Osteoblast (primary cell): ENCODE measurements at places on chromosomes 11 and 22. TPM values are rescaled to one million over a fixed set of nuclear protein-coding genes. Genes with fewer than 3 reads are reported as not detected.

DNA sequence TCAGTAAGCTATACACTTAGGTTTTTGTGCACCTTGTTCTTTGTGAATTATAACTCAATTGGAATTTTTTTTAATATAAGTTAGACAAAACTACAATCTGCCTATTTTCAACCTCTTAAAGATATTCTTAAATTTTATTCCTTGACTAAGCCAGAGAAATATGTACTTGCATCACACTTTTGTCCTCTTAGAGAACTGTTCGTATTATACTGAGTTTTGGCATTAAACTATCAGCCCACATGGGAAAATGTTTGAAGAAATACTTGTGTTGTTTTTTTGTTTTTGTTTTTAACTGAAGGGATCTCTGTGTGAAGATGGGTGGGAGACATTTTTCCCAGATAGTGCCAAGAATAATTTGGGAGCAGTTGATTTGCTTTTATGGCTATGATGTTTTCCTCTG lies 25.3 kb downstream of the CEP295 start:
- peak; percentile 60 for DNase-seq

- no peak for DNase-seq
Measured at GRCh38 chr11:29231991-29232390, 784.8 kb downstream of the KCNA4 start.

DNA sequence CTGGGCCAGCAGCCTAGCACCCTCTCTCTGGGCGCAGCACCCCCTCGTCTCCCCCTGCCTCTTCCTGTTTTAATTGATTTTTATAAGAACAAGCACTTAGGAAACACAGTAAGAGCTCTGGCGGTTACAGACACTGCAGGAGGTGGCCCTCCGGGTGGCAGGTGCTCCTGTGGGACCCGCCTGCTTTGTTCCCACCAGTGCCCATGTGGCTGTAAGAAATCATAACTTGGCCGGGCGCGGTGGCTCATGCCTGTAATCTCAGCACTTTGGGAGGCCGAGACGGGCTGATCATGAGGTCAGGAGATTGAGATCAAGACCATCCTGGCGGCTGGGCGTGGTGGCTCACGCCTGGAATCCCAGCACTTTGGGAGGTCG lies 18.4 kb downstream of the TSPAN4 start:
- DNase-seq: no peak

- peak; percentile 19 for DNase-seq
Measured at GRCh38 chr11:68191661-68192579, 21.2 kb downstream of the KMT5B start.

DNA sequence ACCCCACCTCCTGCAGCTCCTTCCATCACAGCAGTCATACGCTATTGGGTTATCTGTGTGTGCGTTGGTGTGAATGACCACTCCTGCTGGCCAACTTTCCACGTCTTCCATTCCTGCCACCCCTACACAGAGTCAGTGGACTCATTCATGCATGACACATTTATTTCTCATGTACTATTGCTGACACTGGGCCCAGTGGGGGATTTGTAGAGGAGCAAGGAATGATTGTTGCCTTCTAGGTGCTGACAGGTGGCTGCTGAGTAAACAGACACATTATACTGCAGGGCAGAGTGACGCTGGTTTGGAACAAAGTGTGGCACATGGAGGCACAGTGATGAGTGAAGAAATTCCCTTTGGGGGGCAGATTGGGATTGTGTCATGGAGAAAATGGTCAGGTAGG lies 113.9 kb downstream of the CCDC81 start:
- DNase-seq: no peak

- no peak for DNase-seq
Measured at GRCh38 chr11:36407356-36407755, 102.7 kb downstream of the TRAF6 start.

DNA sequence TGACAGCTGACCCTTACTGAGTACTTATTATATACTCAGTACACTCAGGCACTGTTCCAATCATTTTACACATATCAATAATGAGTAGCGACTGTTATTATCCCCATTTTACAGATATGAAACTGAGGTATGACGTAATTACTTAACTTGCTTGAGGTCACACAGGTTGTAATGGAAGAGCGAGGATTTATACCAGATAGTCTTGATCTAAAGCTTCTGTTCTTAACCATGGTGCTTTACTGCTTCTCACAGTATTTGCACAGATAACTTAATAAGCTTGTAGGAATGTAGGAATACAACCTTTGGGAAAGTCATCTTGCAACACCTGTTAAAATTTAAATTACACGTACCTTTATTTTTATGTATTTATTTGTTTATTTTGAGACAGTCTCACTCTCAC lies 31.7 kb upstream of the TMEM135 start:
- no peak for DNase-seq

GRCh38 chr11:83659466-83659865 lies 373.3 kb upstream of the CCDC90B start:
- no peak for DNase-seq

- DNase-seq: peak; percentile 91
Measured at GRCh38 chr22:20298803-20299745, 20.8 kb downstream of the DGCR6L start.

DNA sequence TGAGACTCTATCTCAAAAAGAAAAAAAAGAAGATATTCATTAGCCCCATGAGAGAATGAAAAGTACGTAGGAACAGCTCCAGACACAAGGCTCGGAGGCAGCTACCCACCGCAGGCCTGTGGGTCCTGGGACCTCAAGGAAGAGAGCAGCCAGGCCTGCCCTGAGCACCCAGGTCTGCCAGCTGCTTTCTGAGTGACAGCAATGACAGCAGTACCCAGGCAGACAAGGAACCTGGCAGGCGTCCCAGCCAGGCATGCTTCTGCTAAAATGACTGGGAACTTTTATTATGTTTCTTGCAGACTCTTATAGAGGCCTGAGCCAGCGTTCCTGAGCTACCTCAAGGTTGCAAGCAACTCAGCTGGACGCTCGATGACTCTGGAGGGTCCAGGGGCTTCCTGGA lies 31.6 kb downstream of the CPT1A start:
- DNase-seq: no peak

Gene MFNG
- 0.29 and 0.72 TPM in 2 replicates for total RNA-seq

Gene MS4A6E
- not detected in 2 replicates for total RNA-seq

Gene MAPK11
- total RNA-seq: 2.9 and 6.2 TPM in 2 replicates

Gene TNNI2
- not detected in 2 replicates for total RNA-seq

Gene FGF19
- not detected in 2 replicates for total RNA-seq
